Testis (tissue), 5 donors: ENCODE measurements at places on chromosomes 13 and 19. TPM values are rescaled to one million over a fixed set of nuclear protein-coding genes. Genes with fewer than 3 reads are reported as not detected.

GRCh38 chr19:23281663-23282276, 31.6 kb upstream of the ZNF724 start:
- no peak overlapping the region for H3K27ac ChIP-seq
- H3K4me1 ChIP-seq = no peaks in the 10 kb centered on the region
- H3K36me3 ChIP-seq = no peaks in the 10 kb centered on the region
- no peak for DNase-seq
- H3K4me3 ChIP-seq = no peak overlapping the region
- H3K27me3 ChIP-seq = no peaks in the 10 kb centered on the region

The HSPBP1 gene
- 43.5 TPM for total RNA-seq

The ZNF223 gene
- 4.5 TPM for total RNA-seq

The C19orf33 gene
- total RNA-seq = 1.1 TPM
